ENCODE measurements at places on chromosomes 2 and 18.
A peak's percentile ranks its signal among the peaks of the same experiment; 100 is the strongest.

DNA sequence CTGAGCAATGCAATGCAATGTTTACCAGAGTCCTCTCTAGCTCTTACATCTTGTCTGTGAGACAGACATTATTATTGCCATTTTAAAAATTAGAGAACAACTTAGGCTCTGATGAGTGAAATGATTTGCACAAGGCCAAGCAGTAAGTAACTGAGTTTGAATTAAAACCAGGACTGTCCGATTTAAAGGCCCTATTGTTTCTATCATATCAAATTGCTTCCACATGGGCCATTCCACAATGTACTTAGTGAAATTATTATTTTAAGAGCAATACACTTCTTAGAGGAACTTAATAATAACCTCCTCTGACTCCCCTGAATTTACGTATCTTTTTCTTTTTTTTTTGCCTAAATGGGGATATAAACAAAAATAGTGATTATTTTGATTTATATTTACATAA is 64.6 kb downstream of the PLCL1 start:
- DNase-seq = no peak

- no peak for DNase-seq
Measured at GRCh38 chr2:234427081-234428061, 69.5 kb downstream of the ARL4C start.

DNA sequence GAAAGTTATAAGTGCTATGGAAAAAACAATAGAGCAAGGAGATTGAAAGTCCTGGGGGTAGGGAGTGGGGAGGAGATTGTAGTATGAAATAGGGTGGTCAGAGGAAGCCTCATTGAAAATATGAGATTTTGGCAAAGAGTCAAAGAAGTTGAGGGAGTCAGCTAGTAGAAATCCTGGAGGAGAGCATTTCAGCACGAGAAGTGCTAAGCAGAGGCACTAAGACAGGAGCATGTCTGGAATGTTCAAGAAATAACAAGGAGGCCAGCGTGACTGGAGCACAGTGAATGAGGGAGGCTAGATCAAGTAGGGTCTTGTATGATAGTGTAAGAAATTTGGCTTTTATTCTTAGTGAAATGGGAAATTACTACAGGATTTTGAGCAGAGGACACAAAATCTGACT is 2.1 kb upstream of the TSPYL6 start:
- no peak for DNase-seq

GRCh38 chr2:197576631-197577030 is 60.8 kb downstream of the MOB4 start:
- DNase-seq = no peak

DNA sequence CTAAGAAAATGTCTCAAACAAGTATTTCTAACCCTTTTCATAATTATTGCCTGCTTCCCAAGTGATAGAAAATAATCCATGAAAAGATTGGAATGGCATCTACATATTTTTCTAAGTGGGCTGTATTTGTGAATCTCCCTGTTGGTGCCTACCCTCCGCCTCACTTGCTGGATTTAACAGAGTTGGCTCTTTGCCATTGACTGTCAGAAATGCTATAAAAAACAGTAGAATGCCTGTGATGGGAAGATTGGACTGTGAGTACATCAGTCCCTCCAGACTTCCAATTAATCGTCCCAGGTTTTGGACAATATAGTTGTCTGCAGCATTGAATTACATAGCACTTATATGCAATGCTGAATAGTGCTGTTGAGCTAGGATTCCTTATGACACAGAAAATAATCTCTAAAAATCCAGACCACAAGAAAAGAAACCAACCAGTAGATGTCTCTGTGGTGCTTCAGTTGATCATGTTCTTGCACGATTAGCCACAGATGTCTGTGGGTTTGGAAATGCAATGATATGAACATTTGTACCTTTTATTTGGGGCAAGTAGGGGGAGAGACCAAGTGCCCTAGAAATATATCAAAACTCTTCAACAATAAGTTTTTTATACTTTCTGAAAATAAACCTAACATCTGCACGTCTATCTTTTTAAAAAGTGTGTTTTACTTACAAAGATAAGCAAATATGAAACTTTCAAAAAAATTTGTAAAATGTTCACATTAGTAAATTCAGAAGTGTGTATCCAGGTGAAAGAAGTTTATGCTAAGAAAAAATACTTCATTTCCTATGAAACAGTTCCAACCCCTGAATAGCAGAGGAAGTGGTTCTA is 88.5 kb downstream of the DYNAP start:
- DNase-seq = peak; percentile 1

DNA sequence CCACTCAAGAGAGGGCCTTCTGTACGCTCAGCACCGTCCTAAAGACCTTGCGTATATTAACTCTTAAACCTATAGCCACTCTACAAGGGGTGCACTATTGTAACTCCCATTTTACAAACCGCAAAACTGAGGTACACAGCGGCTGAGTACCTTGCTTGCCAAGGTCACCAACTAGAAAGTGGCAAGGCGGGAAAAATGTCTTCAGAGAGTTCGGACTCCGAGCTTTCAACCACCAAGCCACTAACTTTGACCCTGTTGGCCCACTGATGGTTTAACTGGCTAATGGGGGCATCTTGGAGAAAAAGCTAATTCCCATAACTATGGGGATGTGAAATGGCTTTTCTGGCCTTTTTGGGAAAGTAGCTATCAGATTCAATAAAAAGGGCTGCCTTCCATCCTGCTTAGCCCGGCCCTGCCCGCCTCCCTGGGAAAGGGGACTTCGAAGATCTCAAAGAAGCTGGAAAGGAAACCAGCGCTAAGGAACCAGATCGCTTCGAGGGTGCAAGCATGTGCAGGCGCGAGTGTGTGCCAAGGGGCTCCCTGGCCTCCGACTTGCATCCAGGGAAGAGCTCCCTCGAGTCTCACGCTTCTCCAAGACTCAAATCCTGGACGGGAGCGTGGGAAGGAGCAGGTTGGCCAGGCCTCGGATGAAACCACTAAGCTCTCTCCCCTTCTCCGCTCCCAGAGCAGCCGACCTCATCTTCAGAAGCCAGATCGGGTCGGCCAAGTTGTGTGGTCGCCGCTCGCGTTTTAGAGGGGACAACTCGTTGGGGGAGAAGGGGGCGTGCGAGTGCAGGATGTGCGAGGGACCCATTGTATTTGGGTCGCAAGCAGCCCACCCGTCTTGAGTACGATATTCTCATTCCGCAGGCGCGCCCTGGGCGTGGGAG is 2.2 kb upstream of the SP5 start:
- no peak for DNase-seq

- DNase-seq = no peak
Measured at GRCh38 chr2:197929008-197929885, 124.9 kb downstream of the PLCL1 start.

- no peak for DNase-seq
Measured at GRCh38 chr2:150389447-150389846, 98.0 kb downstream of the RND3 start.

- no peak for DNase-seq
Measured at GRCh38 chr2:58734365-58734764, 493.2 kb upstream of the FANCL start.

DNA sequence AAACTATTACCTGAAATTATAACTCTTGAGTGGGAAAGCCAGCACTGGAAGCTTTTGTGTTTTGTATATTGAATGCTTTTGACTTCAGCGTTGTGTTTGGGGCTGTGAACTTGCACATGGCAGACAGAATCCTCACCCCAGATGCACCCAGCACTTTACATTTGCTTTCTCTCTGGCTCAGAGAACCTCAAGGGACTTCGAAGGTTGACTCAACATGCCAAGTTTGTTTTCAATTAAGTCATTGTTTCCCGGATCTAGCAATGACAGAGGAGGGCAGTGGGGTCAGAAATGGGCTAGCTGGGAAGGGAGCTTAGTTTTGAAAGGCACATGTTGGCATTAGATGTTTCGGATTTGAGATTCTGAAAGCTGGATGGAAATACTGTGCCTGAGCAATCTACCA is 22.4 kb downstream of the TET3 start:
- no peak for DNase-seq

DNA sequence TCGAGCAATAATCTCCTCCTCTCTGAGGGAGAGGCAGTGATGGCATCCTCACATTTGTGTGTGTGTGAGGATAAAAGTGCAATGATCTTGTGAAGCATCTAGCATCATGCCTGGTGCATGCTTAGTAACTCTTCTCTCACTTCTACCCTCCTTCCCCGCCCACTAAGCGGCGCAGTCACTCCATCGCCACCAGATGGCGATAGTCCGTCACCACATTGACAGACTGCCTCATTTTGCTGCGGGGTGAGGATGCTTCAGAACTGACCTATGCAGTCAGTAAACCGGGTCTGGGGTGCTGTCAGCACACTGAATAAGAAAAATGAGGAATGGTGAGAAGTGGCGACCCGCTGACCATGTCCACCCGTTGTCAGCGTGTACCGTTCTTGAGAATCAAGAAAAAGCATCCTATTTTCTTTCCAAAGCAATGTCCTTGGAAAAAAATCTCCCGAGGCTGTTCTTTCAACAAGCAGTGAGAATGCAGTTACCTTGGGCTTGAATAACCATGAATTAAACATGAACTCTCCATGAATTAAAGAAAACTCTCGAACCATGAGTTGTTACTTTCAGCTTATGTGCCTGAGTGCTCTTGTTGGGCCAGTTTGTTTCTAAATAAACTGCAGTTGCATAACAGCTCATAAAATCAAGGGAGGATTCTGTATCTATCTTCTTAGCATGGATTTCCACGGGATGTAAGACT is 37.3 kb upstream of the TMEM177 start:
- DNase-seq = peak; percentile 48

GRCh38 chr2:18047213-18047611 is 168.7 kb downstream of the KCNS3 start:
- DNase-seq = no peak

GRCh38 chr2:112794131-112794733 is 9.9 kb upstream of the IL1A start:
- DNase-seq = no peak

DNA sequence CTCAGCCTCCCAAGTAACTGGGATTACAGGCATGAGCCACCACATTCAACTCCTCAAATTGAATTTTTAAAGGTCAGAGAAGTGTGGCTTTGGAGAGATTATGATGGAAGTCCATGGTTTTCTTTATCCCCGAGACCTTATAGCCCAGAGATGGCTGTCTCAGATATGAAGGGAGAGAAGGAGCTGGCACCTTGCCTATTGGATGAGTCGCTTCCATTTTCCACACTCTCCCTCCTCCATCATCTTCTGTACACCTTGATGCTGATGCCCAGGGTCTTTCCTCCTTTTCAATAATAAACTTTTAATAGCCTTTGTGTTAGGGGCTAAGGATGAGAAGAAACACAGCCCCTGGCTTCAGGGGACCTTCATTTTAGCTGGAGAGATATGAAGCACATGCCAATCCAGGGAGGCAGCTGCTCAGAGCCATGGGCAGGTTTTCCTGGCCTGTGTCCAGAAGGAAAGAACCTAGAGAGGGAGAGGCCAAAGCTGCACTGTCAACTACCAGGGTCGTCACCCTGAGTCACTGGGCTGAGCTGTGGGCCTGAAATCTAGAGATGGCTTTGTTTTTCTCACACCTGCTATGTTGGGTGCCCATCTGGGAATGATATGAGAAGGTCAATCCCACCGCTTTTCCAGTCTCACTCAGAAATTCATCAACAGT is 146.0 kb upstream of the SERTAD2 start:
- no peak for DNase-seq

- DNase-seq = no peak
Measured at GRCh38 chr2:17124575-17125318, 393.5 kb downstream of the RAD51AP2 start.

- DNase-seq = no peak
Measured at GRCh38 chr18:51789871-51790270, 550.1 kb upstream of the DCC start.

GRCh38 chr2:234690569-234691213 is 193.8 kb upstream of the ARL4C start:
- peak; percentile 89 for DNase-seq

DNA sequence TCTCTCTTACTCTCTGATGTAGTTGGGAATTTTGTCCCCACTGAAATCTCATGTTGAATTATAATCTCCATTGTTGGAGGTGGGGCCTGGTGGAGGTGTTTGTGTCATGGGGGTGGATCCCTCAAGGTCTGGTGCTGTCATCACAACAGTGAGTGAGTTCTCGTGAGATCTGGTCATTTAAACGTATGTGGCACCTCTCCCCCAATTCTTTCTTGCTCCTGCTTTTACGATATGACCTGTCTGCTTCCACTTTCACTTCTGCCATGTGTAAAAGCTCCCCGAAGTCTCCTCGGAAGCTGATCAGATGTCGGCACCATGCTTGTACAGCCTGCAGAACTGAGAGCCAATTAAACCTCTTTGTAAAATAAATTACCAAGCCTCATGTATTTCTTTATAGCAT is 337.8 kb upstream of the CDH2 start:
- no peak for DNase-seq

DNA sequence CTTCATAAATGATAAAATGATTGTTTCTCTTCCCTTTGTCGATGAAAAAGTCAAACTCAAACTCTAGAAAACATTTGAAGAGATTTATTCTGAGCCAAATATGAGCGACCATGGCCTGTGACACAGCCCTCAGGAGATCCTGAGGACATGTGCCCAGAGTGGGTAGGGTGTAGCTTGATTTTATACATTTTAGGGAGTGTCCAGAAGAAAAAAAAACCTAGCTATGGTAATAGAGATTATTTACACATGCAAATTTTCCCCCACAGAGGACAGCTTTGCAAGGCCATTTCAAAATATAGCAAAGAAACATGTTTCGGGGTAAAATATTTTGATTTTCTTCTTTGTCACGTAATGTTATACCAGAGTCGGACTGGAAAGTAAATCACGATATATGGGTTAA is 92.4 kb upstream of the TRIB2 start:
- no peak for DNase-seq

DNA sequence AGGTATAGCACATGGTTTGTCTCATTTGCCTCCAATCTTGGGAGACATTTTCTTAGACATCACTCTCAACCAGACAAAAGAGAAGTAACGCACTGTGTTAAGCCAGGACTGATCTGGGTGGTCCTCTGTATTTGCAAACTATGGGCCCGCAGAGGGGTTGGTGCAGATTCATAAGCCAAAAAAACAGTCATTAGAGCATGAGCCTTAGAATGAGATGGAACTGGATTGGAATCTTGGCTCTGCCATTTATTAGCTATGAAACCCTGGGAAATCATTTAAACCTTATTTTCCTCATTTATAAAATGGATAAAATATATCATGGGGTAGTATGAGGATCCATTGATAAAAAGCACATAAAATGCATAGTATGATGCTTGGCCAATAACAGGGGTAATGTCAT is 213.5 kb upstream of the APCDD1 start:
- no peak for DNase-seq

DNA sequence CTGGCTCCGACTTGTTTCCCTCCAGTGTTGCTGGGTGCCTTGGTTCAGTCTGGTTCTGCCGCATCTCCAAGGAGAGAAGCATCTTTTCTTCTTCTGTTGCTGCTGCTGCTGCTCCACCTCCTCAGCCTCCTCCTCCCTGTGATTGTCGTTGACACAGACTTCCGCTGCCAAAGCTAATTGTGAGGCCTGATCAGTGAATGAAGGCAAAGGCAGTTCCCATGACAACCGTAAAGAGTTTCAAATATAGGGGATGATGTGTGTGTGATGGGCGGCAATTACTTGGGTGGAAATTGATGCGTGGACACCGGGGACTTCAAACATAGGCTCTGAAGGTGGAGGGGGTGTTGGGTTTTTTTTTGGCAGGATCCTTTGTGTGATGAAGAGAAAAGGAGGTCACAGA is 13.7 kb downstream of the TET3 start:
- no peak for DNase-seq

- DNase-seq = peak; percentile 20
Measured at GRCh38 chr2:68463287-68463877, 3.7 kb downstream of the FBXO48 start.
